HS-27A (cell line): ENCODE measurements at places on chromosomes 3 and 15.

DNA sequence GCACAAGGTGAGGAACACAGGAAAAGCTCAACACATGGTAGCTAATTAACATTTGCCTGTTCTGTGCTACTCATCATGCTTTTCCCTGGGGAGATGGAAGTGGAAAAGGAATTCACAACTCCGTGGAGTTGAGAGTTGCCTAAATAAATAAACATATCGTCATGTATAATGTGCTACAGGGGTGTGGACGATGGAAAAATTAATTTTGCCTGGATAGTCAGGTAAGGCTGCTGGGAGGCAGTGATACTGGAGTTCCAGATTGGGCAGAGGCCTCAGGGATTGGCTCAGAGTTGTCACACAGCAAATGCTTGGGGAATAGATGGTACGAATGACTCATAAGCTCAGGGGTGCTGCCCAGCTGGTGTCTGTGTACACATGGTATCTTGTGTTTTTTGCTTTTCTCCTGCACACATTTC lies 3.1 kb upstream of the ABHD6 start:
- peak; percentile 23 for DNase-seq

GRCh38 chr15:35944945-35945585 lies 399.1 kb upstream of the DPH6 start:
- no peak for DNase-seq

DNA sequence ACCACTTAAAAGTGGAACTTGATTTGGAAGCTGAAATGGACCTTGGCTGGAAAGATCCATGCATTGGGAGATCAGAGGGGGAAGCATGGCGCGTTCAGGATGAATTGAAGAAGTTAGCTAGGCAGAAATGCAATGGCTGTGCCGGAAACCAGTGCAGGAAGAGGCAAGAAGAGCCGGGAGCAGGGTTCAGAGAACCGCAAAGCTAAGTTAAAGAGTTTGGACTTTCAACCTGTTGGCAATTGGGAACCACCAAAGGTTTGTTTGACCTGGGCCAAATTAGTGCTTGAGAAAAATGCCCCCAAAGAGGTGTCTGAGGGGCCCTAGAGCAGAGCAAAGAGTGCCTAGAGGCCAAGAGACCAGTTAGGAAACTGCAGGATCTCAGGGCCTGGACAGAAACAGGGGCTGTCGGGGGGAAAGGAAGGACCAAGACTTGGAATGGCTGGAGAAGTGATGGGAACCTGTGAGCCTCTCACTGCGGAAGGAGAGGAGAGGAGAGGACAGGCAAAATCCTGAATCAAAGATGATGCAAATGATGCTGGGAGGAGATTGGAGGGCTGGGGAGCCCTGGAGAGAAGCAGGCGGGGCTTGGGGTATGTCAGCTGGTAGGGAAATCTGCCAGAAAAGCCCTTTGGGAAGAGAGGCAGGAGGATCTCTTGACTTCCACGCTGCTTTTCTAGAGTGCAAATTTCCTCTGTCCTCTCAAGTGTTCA lies 49.3 kb downstream of the FAM174B start:
- no peak for DNase-seq

- no peak for DNase-seq
These were observed 64.8 kb downstream of the DUT start for GRCh38 chr15:48396020-48396419.

DNA sequence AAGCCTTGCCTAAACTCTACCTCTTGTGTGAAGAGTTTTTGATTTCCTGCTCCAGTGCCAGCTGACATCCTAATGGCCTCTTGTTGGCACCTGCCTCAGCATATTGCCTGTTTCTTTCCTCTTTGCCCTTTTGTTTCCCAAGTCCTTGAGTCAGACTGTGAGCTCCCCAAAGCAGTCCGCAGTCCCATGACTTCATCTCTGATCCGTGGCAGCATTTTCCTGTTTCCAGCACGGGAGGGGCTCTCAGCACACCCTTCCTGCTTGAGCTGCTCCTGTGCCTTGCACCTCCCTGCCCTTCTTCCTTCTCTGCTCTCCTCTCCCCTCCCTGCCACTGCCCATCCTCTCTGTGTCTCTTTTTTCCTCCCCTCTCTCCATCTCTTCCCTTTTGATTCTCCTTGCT lies 179.6 kb downstream of the EPHB1 start:
- no peak for DNase-seq

GRCh38 chr3:195752546-195753331 lies 32.0 kb downstream of the MUC20 start:
- no peak for DNase-seq

DNA sequence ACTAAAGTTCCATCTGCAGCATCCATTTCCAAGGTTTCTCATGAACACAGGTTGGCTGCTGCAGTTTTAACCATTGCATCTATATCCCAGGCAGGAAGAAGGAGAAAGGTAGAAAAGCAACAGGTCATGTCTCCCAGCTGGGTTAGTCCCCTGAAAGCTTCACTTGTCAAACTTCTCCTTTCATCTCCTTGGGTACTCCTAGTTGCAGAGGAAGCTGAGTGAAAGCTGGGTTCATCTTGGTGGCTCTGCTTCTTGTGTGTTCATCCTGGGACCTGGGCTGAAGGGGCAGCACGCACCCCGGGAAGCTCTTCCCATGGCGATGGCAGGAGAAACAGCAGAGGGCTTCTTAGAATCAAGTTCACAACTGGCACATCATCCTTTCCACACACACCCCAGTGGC lies 61.3 kb upstream of the NR2C2 start:
- no peak for DNase-seq

DNA sequence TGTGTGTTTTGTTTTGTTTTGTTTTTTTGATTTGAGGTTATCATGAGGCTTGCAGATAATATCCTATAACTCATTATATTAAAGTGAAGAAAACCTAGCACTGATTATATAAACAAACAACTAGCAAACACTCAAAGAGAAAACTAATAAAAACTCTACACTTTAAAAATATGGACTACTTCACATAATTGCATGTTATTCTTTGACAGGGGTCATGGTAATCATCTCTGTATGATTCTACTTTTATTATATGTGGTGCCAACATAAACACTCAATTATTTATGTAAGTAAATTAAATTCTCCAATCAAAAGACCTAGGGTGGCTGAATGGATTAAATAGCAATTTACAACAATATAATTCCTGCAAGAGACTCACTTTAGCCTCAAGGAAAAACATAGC lies 44.6 kb upstream of the P3H2 start:
- no peak for DNase-seq

- DNase-seq = no peak
These were observed 103.7 kb downstream of the MYH15 start for GRCh38 chr3:108406661-108407206.

- no peak for DNase-seq
These were observed 791.3 kb upstream of the LMCD1 start for GRCh38 chr3:7710284-7710683.

GRCh38 chr15:85412956-85413854 lies 32.8 kb downstream of the AKAP13 start:
- DNase-seq = peak; percentile 83

GRCh38 chr15:51049081-51049480 lies 45.6 kb downstream of the TNFAIP8L3 start:
- DNase-seq = no peak

DNA sequence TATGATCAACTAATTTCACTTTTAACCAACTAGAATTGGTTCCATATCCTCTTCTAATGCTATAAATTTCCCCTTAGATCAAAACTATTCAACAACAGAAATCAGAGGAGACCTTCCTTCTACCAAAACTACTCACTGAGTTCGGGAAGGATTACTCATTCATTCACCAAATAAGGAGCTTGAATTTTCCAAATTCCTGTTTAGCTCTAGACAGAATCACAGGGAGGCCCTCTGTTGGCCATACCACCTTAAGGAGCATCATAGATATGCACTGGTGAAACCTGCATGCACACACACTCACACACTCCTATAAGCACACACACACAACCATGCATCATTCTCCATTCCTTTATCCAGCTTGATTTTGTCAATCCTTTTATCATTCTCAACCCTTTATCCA lies 49.0 kb downstream of the SUCLG2 start:
- DNase-seq = peak; percentile 45

GRCh38 chr3:134134240-134134639 lies 104.5 kb upstream of the SLCO2A1 start:
- no peak for DNase-seq

GRCh38 chr3:143283432-143284128 lies 164.0 kb downstream of the CHST2 start:
- DNase-seq = no peak

GRCh38 chr3:45666757-45667431 lies 22.3 kb upstream of the SACM1L start:
- peak; percentile 92 for DNase-seq

DNA sequence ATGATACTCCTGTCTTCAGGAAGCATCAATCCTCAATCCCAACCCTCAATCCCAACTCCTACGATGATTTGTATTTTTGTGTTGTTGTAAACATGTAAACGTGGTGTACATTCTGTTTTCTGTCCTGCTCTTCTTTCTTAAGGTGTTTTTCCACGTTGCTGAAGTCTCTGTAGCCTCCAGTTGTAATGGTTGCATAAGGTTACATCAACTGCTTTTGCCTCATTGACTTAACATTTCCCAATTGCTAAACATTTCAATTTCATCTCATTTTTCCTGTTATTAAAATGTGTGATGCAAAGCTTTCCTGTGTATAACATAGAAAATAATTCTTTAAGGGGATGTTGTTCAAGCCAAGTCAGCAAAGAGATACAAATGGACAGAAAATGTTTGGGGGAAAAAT lies 33.4 kb downstream of the HRH1 start:
- no peak for DNase-seq

DNA sequence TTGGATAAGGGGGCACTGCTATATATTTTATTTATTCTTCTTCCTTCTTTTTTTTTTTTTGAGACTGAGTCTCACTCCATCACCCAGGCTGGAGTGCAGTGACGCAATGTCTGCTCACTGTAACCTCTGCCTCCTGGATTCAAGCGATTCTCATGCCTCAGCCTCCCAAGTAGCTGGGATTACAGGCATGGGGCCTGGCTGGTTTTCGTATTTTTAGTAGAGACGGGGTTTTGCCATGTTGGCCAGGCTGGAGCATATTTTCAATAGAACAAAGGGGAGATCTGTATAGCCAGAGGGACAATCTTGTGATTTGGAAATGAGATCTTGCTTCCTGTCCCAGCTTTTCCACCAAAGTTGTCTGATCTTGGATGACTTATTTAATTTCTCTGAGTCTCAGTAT lies 133.1 kb upstream of the ABHD17C start:
- no peak for DNase-seq

- no peak for DNase-seq
These were observed 103.4 kb upstream of the FHIT start for GRCh38 chr3:61354604-61355003.

GRCh38 chr15:34019369-34019990 lies 19.5 kb downstream of the AVEN start:
- no peak for DNase-seq

DNA sequence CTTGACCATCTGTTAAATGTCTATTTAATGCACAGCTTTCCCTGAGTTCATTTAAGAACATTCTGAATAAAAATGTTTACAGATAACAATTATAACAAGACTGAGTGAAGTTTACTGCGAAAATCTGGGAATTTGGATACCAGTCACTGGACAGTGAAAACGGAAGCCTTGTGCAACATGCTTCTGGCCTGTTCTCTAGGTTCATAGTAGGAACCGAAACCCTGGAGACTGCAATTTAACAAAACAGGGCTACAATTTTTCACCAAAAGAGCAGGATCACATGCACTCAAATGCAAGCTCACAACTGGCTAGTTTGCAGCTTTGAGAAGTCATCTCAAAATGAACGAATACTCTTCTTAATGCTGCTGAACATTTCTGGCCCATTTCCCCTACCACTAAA lies 435.9 kb downstream of the NR2F2 start:
- no peak for DNase-seq

DNA sequence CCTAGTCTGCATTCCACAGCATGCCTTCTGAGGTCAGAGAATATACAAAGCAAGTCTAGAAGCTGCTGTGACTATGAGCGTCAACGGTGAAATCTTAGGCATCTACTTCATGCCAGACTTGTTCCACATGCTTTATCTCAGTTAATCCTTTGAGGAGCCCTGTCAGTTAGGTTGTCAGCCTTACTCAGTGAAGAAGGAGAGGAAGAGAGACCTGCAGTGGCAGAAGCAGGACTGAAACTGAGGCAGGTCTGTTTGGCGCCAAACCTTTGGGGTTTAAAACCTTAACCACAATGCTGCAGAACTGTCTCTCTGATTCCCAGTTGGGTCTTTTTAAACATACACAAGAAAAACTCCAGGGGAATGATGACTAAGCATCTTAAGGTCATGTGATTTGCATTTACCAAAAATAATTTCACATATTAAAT lies 139.0 kb upstream of the LIPC start:
- no peak for DNase-seq

DNA sequence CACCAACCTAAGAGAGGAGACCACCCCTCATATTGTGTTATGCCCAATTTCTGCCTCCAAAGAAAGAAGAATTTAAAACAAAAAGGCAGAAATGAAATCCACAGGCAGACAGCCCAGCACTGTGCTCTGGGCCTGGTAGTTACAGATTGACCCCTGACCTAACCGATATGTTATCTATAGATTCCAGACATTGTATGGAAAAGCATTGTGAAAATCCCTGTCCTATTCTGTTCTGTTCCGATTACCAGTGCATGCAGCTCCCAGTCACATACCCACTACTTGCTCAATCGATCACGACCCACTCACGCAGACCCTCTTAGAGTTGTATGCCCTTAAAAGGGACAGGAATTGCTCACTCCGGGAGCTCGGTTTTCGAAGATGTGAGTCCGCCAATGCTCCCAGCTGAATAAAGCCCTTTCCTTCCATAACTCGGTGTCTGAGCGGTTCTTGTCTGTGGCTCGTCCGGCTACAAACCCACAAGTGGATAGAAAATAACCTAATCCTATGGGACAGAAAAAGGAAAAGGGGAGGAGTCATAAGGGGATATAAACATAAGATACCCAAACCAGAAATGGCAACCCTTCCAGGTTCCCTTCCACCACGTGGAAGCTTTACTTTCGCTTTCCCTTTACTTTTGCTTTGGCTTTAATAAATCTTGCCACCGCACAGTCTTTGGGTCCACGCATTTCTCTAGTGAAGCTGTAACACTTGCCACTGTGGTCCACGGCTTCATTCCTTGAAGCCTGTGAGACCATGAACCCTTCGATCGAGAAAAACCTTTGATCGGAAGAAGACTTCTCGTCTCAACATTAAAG lies 1.7 kb upstream of the CFAP91 start:
- no peak for DNase-seq

- DNase-seq = no peak
These were observed 44.7 kb upstream of the INO80 start for GRCh38 chr15:41160639-41161315.

GRCh38 chr3:119330858-119331257 lies 36.7 kb downstream of the ARHGAP31 start:
- DNase-seq = no peak

DNA sequence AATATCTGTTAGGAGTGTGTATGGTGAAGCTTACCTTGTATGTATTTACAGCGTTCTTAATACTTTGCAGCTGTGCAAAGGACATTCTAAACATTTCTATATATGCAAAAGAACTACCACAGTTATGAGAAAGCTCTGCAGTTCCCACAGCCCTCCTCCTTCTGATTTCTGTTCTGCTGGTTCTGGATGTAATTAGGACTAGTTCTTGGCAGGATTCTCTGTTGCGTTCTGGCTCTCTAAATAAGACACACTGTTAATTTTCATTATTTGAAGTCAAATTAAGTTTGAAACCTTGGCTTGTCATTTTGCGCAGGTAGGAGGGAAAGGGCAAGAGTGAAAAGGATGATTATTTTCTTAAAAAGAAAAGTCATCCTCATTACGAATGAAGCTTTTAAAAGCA lies 76.4 kb downstream of the FNDC3B start:
- no peak for DNase-seq
